Uterine smooth muscle cell (primary cell): ENCODE measurements at places on chromosomes 7 and 10. TPM values are rescaled to one million over a fixed set of nuclear protein-coding genes. Genes with fewer than 3 reads are reported as not detected.

TRIM73 gene
- 0.55 and 0.62 TPM in 2 replicates for total RNA-seq

EBLN1 gene
- total RNA-seq: not detected in 2 replicates

AS3MT gene
- 11.0 and 13.7 TPM in 2 replicates for total RNA-seq

ZDHHC4 gene
- total RNA-seq: 43.9 and 66.6 TPM in 2 replicates

DKK1 gene
- 292 and 421 TPM in 2 replicates for total RNA-seq

KIAA1217 gene
- total RNA-seq: 2.7 and 3.4 TPM in 2 replicates

HTR5A gene
- under 0.01 TPM in 1 of 2 replicates, not detected in the other for total RNA-seq

MACC1 gene
- under 0.01 TPM in 2 replicates for total RNA-seq
